ENCODE measurements at places on chromosomes 6 and 20.
A peak's percentile ranks its signal among the peaks of the same experiment; 100 is the strongest.

GRCh38 chr6:117552618-117553017, 49.7 kb downstream of the GOPC start:
- DNase-seq, result no peak

DNA sequence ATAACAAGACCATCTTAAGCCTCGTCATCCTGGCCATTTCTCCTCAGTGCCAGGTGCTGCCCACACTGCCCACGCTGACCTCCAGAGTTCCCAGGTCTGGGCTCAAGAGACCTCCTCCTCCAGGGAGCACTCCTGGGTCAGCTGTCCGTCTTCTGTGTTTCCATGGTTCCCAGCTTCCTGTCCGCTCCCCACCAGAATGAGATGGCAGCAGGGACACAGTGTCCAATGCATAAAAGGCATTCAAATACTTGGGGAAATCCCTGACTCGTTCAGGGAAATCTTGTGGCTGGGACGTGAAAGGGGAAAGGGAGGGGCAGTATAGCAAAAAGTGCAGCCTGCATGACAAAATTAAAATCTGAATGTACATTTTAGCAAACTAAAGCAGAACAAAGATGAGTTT, 54.3 kb downstream of the SLC23A2 start:
- DNase-seq, result no peak

- DNase-seq, result no peak
Observed at GRCh38 chr6:36610041-36610955, 16.1 kb downstream of the SRSF3 start.

- DNase-seq, result peak; percentile 89
Observed at GRCh38 chr6:29632789-29633533, at the start of gene GABBR1. TSS of gene GABBR1 (minus strand) at chr6:29633183. CDS start at chr6:29632385, 798 bp downstream.

GRCh38 chr6:87914637-87915395, 132.8 kb upstream of the SPACA1 start:
- no peak for DNase-seq

DNA sequence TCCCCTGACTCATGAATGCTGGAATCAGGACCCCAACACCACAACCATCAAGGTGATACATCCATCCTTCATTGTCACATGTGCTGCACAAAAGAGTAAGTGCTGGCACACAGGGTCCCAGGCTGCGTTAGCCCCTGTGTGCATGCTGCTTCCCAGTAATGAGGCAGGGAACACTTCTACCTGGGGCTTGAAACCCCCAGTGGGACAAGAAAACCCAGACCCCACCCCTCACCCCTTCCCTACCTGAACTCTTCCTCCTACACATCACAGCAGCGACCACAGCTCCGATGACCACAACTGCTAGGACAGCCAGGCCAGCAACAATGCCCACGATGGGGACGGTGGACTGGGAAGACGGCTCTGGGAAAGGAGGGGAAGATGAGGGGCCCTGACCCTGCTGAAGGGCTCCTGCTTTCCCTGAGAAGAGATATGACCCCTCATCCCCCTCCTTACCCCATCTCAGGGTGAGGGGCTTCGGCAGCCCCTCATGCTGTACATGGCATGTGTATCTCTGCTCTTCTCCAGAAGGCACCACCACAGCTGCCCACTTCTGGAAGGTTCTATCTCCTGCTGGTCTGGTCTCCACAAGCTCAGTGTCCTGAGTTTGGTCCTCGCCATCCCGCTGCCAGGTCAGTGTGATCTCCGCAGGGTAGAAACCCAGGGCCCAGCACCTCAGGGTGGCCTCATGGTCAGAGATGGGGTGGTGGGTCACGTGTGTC, 2.0 kb downstream of the HLA-B start:
- DNase-seq, result no peak

GRCh38 chr6:37188962-37189510, 19.1 kb downstream of the PIM1 start:
- DNase-seq, result no peak

GRCh38 chr20:46158476-46158987, 40.4 kb downstream of the CD40 start:
- DNase-seq, result no peak

DNA sequence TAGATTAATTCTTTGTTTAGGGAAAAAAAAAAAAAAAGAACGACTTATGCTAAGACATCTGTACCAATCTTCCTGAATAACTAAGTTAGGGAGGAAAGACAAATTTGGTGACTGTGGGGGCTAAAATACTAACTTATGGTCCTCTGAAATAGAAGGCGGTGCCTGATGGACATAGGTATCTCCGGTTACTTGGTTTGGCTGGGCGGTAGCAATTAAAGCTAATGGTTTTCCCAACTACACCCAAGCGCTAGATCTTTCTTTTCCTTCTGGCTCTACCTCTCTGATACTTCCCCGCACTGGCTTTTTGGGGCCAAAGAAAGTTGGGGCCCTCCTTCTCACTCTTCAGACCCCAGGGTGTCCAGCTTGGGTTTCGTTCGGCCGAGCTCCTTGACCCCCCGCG, 1.0 kb upstream of the RBM24 start:
- no peak for DNase-seq

DNA sequence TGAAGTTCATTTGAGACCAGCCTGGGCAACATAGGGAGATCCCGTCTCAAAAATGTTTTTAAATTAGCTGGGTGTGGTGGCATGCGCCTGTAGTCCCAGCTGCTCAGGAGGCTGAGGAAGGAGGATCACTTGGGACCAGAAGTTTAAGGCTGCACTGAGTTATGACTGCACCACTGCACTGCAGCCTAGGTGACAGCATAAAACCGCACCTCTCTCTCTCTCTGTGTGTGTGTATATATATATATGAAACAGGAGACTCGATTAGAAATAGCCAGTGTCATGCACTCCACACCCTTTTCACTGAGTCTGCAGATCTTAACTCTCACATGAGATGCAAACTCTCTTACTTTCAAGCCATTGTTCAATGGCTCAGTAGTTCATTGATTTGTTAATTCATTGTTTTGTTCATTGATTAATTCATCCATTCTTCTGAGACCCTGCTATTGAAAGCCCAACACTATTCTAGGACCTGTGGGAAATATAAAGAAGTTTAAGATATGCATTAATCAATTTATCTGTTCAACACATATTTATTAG, 52.4 kb upstream of the MRPS10 start:
- DNase-seq, result no peak
